NCI-H1417 treated with DMSO at 0.1 percent for 48 hours (cell line): ENCODE measurements at places on chromosomes 1 and 21.

DNA sequence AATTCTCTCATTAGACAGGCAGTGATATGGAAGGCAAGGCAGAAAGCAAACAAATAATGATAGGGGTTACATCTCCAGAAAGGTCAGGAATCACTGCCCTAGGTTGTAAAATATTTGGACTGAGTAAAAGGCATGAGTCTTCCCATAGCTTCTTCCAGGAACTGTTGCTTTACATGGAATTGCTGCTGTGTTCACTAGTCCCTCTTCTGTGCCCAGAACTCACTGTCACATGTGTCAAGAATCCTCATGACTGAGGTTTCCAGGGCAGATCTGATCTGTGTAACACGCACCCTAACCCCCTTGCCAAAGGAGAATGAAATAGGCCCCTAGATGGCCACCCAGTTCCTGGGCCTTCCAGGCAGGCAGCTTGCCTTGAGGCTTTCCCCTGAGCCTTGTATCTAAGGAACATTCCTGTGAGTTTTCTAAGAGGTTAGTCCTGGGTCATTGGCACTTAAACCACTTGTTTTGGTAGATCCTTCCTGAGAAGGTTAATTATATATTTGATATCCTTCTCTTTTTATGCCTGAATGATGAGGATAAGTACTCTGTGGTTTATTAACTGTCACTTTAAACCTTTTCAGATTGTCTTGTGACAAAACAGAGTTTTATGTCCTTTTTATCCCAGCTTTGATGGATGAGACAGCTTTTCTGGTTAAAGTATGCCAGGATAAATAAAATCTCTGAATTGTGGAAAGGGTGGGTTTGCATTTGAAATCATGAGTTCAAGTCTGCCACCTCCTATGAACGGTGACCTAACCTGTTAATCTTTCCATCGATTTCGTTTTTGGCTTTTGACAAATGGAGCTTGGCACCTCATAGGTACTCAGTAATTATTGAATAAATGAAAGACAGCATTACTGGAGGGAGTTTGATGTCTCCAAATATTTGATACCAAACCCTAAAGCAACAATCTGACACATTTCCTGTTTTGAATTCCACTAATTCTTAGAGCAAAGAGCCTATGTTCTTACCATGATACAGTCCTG is 163.3 kb downstream of the DHRS3 start:
- DNase-seq: no peak

DNA sequence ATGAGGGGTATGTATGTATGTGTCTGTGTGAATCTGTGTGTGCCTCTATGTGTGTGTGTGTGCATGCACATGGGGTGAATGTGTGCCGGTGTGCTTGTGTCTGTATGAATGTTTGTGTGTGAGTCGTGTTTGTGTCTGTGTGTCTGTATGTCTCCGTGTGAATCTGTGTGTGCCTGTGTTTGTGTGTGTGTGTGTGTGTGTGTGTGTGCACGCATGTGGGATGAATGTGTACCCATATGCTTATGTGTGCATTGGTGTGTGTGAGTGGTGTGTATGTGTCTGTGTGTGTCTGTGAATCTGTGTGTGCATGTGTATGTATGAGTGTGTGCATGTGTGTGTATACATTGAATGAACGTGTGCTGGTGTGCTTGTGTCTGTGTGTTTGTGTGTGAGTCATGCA is 88.9 kb downstream of the MATN1 start:
- DNase-seq: no peak

DNA sequence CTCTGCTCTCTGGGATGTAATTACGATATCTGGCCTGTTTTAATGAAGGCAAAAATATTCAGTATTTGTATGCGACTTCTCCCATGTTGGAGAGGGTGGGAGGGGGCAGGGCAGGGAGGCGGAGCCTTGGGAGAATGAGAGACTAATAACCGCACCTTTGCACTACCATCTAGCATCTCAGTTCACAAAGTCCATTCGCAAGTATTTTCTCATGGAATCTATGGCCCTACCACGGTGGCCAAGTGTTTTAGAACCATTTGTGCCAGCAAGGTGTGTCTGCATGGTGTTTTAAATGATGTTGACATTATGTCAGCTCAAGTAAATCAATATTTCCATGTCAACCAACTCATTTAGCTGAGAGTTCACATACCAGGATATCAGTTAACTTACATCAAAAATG is 14.3 kb upstream of the BLACAT1 start:
- DNase-seq: no peak

- DNase-seq: no peak
Measured at GRCh38 chr1:81430955-81431623, 369.6 kb upstream of the ADGRL2 start.

GRCh38 chr1:37602750-37603694 is 7.3 kb upstream of the GNL2 start:
- DNase-seq: no peak

GRCh38 chr1:204692325-204692840 is 6.8 kb upstream of the LRRN2 start:
- DNase-seq: no peak

DNA sequence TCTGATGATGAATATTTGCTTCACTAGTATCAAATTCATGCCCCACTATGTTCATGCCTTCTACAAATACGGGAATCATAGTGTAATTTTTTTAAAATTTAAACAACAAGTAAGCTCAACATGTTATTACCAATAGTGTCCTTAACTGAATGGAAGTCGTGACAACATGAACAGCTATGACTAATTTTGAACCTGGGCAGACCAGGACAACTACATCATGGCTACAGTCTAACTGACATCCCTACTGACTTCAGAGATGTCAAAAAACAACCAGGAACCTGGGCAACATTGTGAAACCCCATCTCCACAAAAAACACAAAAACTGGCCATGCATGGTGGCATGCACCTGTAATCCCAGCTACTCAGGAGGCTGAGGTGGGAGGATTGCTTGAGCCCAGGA is 33.5 kb upstream of the RAP1A start:
- no peak for DNase-seq

DNA sequence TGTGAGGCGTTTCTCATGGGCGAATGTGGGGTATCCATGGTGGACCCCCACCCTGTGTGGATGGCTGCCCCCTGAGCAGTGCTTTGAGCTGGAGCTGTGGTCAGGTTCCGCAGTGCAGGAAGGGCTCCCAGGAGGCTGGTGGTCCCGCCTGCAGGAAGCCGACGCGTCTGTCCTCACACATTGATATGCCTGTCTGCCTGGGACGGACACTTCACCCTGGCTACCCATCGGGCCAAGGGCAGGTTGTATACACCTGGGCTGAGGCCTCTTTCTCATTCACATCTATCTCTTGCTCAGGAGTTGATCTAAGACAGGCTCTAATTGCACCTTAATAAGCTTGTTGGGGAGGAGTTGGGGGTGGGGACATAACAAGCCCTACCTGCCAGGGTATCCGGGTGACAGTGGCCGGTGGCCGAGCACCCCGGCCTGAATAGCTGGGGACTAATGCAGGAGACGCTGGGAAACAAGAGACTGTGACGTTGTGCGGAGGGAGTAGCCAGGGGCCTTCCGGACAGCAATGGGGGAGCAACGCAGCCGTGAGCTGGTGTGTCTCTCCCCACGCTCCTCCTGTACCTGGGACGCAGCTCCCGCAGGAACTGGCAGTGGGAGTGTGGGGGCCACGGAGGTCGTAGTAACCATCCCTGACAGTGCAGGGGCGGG is 21.7 kb downstream of the PDXK start:
- DNase-seq: peak; percentile 10

- DNase-seq: no peak
Measured at GRCh38 chr21:29164323-29164942, 34.0 kb downstream of the MAP3K7CL start.

DNA sequence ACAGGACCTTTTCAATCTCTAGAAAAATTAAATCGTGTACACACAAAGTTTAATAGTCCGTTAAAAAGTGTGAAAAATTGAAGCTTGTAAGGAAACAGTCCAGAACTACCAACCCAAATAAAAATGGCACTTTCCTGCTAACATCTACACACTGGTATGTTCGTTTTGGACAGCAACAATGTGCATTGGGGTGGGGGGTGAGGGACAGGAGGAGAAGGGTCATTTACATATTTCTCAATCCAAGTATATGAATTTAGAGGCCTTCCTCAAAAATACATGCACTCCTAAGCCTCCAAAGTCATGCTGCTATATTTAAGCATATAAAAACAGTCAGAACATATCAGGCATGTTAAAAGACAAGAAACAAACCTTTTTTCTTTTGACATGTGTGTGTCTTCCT is 2.5 kb downstream of the PPP1R15B start:
- DNase-seq: no peak

DNA sequence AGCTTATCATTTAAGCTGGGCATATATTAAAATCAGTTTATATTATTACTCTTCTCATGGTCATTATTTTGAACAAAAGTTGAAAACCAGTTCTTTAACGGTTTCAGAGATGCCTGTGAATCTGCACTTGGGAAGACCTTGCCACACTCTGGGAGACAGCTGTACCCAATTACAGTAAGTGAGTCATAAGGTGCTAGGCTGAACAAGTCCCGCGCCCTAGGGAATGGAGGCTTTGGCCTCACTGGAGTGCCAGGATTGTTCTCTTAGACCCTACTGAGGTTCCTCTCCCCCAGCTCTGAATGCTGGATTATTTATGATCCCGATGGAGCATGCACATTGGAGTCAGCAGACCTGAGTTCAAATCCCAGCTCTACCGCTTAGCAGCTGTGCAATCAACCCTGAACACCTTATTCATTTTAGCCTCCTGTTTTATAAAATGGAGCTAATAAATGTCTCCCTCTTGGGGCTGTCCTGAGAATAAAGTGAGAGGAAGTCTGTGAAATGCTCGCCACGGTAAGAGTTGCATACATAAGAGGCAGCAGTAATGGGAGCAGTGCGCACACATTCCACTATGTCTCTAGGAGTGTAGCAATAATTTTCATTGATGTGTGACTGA is 266.2 kb downstream of the FOXD2 start:
- no peak for DNase-seq

- no peak for DNase-seq
Measured at GRCh38 chr1:204288021-204288588, 71.6 kb downstream of the PLEKHA6 start.

- no peak for DNase-seq
Measured at GRCh38 chr1:19643121-19643520, 990 bp upstream of the NBL1 start.

DNA sequence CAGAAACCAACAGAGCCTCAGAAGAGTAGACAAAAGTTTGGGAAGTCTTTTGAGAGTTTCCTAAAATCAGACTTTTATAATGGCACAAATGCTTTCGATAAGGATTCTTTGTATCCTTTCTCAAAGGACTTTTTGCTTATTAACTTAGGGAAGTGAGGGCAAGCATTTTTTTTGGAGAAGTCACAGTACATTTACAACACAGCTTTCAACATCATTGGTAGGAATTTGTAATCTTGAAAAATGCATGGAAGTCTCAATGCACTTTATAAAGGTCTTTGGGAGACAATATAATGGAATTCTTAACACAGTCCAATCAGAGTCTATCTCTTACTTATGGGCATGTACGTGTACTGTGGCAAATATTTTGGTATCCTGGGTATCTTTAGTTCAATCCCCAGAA is 325.8 kb upstream of the NR5A2 start:
- DNase-seq: no peak

DNA sequence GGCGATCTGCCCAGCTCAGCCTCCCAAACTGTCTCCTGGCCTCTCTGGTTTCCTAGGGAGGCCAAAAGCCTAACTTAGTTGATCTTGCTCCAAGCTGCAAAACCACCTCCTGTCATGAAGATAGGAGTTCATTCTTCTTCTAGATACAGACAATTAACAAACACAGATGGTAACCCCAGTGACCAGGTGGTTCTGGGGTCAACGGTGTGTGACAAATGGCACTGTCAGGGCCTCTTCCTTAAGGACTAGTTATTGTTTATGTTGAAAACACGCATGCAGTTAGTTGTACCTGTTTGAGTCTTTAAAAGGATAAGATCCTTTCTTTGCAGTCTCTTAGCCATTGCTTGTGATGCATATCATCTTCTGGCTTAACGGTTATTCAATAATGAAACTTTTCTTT is 4.6 kb upstream of the UMODL1 start:
- DNase-seq: no peak

- no peak for DNase-seq
Measured at GRCh38 chr1:226063977-226064815, 1.7 kb downstream of the H3-3A start.

DNA sequence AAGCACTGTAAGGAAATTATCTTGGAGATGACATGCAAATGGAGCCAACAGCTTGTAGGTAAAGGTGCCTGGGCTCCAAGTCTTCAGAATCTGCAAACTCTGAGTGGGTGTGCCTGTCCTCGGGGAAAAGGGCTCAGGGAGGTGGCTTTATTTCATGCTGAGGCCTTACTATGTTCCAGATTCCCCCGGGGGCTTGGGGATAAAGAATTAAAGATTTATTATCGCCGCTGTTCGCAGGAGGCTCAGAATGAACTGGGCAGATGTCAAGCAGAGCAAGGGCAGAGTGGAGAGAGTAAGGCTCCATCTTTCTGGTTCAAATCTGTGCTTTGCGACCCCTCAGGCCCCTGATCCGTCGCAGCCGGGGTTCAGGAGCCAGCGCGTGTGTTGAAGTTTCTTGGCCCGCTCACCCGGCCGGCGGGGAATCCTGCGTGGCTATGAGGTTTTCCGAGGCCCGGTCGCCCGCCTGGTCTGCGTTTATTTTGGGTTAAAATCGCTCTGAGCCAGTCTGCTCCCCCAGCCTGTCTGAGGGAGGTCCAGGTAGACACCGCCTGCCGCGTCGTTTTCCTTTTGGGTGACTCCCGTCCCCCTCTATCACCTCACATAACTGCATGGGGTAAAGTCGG is 19.5 kb downstream of the RHOU start:
- no peak for DNase-seq

DNA sequence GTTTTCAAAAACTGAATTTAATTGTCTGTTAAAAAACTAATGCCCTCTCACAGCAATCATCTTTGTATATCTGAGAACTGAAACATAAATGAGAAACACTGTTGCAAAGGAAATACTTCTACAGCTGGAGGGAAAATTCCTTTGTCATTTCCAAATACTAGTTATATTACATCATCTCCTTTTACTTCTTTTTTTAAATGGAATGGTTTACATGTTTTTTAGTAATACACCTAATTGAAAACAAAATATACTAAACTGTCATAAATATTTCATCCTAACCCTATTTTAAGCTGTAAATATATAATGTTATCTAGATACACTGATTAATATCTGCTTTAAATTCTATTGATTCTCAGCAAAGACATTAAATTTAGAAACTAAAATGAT is 19.1 kb downstream of the CDC42BPA start:
- no peak for DNase-seq

- no peak for DNase-seq
Measured at GRCh38 chr1:12615865-12616708, 1.9 kb downstream of the DHRS3 start.

DNA sequence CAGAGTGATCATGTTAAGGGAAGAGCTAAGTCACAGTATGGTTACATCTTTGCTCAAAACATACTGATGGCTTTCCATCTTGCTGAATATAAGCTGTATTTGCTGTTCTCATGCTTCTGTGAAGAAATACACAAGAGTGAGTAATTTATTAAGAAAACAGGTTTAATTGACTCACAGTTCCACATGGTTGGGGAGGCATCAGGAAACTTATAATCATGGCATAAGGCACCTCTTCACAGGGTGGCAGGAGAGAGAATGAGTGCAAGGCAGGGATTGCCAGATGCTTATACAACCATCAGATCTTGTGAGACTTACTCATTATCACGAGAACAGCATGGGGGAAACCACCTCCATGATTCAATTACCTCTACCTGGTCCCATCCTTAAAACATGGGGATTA is 24.4 kb upstream of the RGS5 start:
- DNase-seq: no peak

- DNase-seq: no peak
Measured at GRCh38 chr21:45335151-45335760, 47.6 kb upstream of the POFUT2 start.
